Adrenal gland (tissue), 19 donors: ENCODE measurements at places on chromosomes 3 and 15. TPM values are rescaled to one million over a fixed set of nuclear protein-coding genes. Genes with fewer than 3 reads are reported as not detected.

The ADAMTS7 gene
- 10.4 TPM for total RNA-seq

The PRR20G gene
- total RNA-seq: not detected

The PPP1R14D gene
- total RNA-seq: not detected

The SLC38A3 gene
- total RNA-seq: 0.15 TPM

The KBTBD13 gene
- total RNA-seq: not detected

The PLXND1 gene
- 54.8 TPM for total RNA-seq
